ENCODE measurements at places on chromosomes 7 and 10. TPM values are rescaled to one million over a fixed set of nuclear protein-coding genes. Genes with fewer than 3 reads are reported as not detected.

Gene SLC39A12
- total RNA-seq, result not detected

DNA sequence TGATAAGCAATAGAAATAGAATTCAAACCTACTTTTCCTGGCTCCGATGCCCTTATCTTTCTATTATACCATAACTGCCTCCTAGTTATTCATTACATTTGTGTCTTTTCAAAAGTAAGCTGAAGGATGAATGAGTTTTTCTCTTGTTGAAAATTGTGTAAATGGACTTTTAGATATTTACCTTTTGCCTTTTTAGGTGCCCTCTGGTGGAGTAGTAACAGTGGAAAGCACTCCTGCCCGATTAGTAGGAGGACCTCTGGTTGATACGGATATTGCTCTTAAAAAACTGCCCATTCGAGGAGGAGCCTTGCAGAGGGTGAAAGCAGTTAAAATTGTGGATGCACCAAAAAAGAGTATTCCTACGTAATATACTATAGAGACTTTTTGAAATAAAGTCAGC lies 11.2 kb downstream of the FAM237B start:
- no peak for DNase-seq

Gene NEUROG3
- total RNA-seq, result 0.99 TPM

Gene ANK3
- total RNA-seq, result 11.5 TPM

DNA sequence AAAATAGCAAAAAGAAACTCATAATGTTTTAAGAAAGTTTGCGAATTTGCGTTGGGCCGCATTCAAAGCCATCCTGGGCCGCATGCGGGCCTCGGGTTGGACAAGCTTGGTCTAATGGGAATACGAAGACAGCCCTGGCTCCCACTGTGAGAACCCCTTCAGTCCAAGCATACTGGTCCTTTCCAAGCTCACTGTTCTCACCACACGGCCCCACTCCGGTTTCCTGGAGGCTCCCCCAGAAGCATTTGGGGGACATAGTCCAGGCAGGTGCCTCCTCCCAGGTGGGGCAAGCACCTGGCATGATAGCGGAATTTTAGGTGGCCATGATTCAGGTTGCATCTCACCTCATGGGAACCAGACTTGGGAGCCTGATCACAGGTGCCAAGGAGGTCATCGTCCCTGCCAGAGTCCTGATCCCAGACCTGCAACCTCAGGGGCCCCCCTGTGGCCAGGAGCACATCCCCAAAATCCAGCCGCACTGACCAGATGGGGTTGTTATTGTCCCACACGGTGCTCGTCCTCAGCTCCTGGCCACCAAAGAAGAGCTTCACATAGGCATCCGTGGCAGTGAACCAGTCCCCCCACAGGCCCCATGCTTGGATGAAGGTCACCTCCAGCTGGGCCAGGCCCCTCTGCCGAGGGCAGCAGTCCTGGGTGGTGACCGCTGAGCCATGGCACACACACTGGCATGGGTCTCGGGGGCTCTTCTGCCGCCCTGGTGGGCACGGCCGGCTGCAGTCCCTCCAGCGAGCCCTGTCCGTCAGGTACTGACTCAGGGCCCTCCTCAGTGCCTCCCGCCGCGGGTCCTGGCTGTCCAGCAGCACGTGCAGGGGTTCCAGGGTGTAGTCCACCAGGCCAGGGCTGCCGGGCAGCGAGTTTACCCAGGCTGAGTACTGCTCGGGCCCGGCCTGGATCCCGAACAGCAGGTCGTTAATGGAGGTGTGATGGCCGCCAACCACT lies 4.4 kb downstream of the PRF1 start:
- no peak for DNase-seq

DNA sequence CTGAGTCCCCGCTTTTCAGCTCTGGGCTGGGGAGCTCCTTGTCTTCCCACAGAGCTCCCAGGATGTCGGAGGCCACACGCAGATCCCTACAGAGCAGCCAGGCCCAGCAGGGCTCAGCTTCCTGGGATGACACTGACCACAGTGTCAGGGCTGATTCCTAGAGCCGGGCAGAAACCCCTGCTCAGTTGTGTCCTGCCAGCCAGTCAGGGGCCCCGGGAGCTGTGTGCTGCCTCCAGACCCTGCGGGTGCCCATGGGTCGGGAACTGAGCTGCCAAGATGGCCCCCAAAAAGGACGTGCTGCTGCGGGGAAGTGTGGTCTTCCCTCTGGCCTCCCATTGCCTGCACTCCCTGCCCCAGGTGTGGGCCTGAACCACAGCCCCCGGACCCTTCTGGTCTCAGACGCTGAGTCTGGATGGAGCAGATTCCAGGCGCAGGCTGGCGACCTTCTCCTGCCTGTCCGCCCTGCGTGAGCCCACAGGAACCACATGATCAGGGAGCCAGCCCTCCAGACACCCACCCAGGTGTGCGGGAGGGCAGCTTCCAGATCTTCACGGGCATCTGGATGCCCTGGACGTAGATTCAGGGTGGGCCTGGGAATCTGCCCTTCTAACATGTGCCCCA lies 217.4 kb downstream of the MAD1L1 start:
- DNase-seq, result no peak
